ENCODE measurements at places on chromosomes 1 and 21. TPM values are rescaled to one million over a fixed set of nuclear protein-coding genes. Genes with fewer than 3 reads are reported as not detected.

- DNase-seq: no peak
Observed at GRCh38 chr1:13820055-13820454, 120.1 kb downstream of the PRDM2 start.

DNA sequence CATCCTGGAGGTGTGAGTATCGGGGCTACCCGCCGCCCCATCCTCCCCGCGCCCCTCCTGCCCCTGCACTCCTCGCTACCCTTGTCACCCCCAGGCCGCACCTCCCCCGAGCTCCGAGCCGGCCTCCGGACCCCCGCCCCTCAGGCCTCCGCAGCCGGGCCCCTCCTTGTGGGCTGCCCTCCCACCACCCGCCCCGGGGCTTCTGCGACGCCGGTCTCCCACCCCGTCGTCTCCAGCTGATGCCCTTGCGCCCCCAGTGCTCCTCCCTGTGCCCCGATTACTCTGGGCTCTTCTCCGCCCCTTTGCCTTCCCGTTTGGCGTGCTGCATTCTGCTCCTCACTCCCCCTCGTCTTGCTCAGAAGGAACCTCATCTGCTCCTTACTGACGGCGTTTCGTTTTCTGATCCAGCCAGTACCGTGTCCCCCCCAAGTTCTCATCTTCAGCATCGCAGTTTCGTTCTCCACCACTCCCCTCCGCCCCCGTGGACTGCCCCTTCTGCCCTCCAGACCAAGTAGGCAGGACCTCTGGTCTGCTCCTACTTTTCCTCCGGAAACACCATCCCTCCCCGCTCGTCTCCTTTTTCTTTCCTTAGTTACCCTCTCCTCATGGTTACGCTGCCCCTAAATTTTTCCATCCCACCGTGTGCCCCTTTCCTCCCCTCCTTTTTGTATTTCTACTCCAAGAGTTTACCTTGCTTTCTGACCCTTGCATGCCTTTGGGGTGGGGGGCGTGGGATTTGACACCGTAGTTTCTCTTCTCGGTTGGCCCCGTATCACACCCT, 841 bp downstream of the SNX27 start:
- no peak for DNase-seq

DNA sequence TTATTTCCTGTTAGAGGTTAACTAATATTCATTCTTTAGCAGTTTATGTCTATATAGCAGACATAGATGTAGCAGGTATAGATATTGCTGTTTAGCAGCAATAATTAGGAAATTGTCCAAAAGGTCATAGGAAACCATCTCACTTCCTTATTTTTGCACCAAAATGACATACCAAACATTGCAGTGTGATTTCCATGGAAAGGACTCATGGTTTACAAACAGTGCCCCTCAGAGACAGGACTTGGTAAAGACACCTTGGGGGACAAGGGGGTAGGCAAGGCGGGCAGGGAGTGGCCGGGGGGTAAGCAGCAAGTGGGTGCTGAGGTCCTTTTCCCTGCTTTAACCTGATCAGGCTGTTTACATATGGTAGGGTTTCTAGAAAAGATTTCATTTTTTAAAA, 30.5 kb downstream of the BATF3 start:
- DNase-seq: no peak

- no peak for DNase-seq
Observed at GRCh38 chr1:11728126-11728806, 7.7 kb upstream of the AGTRAP start.

GRCh38 chr1:32868806-32869455, 1.8 kb downstream of the FNDC5 start:
- DNase-seq: no peak

Gene ATP1A2
- total RNA-seq: 211 TPM

All from tibial nerve (tissue), 4 donors.